ENCODE measurements at places on chromosomes 7 and 10.

GRCh38 chr7:46580766-46581165 lies 659.7 kb upstream of the IGFBP3 start:
- no peak for DNase-seq

- no peak for DNase-seq
Measured at GRCh38 chr7:132575982-132576720, at the start of gene PLXNA4. PLXNA4 (minus strand) TSS chr7:132576470; CDS start chr7:132508693, 67,777 bp downstream.

DNA sequence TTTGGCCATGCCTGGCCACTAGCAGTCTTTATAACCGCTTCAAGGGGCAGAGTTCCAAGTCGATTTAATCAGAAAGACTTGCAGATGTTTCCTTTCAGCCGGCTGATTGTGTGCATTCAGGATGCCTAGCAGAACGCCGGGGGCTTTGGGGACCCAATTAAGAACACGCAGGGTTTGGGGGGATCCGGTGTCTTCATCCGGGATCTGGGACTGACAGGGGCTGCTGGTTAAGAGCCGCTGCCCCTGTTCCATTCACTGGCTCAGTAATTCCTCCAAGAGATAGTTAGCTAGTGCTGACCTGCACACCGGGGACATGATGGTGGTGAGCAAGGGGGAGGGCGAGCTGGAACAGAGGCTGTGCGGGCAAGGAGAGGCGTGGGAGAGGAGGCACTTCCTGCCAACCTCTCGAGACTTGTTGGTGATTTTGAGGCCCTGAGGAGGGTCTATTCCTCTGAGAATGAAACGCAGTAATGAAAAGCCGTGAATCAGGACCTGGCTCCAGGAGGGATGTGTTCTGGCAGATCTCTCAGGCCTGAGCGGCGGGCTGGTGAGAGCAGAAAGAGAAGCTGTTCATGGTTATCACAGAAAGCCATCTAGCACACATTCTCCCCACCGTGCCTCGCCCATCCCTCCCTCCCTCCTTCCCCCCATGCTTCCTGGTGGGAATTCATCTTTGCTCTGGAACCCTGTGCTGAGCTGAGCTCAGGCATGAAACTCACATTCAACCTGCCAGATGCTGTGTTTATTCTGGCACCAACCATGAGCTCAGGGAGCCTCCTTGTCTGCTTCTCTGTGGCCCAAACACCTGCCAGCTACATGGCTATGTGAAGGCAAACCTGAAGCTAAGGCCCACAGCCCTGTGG lies 152.0 kb downstream of the CCDC3 start:
- DNase-seq, result no peak

DNA sequence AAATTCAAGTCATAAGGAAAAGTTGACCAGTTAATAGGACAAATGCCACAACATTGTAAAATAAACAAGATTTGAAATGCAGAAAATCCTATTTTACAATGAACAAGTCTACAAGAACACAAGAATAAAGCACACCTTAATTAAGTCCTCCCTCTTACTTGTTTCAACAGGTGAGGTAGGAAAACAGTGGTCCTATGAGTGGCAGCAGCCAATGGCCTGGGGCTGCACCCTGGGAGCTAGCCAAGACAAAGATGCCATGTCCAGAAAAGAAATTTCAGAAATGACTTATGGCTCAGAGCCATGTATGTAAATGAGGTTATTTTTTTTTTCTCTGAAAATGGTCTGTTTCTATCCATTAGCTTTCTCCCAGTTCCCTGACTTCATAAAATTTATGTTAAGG lies 14.3 kb downstream of the KLLN start:
- no peak for DNase-seq

DNA sequence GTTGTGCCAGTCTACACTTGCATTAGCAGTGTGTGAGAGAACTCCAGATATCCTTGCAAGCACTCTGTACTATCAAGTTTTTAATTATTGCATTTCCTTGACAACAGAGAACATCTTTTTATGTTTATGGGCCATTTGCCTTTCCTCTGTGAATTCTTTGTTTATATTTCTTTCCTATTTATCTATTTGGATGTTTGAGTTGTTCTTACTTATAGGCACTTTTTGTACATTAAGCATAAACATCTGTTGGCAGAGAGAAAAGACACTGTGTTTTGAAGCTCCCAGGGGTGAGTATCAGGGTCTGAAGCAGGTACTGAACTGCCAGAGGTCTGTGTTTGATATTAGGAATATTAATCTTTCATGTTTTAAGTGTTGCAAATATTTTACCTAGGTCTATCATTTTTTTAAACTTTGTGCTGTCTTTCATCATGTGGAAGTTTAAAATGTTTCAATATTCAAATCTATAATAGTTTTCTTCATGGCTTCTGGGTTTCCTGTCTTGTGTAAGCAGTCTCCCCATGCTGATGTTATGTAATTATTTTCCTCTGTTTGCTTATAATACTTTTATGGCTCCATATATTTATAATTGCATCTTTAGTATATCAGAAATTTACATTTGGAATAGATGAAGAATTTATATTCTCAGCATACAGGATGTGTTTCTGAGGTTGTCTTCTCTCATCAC lies 17.7 kb upstream of the PDCD4 start:
- DNase-seq, result no peak

DNA sequence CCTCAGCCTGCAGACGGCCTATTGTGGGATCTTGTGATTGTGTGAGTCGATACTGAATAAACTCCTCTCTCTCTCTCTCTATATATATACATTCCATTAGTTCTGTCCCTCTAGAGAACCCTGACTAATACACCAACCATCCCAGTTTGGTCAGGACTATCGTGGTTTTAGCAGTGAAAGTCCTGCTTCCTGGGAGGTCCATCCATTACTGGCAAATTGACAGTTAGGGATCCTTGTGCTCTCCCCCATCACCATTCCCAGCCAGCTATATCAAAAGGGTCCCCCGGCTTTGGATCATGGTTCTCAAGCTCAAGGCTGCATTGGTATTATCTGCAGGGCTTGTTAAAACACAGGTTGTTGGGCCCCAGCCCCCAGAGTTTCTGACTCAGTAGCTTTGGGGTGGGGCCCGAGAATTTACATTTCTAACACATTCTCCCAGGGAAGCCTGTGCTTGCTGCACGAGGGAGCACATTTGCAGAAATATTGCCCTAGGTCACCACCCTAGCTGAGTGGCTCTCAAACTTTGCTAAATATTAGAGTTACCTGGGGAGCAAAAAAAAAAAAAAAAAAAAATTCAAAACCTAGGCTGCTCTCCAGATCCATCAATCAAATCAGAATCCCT lies 899.1 kb upstream of the AUTS2 start:
- DNase-seq, result no peak

DNA sequence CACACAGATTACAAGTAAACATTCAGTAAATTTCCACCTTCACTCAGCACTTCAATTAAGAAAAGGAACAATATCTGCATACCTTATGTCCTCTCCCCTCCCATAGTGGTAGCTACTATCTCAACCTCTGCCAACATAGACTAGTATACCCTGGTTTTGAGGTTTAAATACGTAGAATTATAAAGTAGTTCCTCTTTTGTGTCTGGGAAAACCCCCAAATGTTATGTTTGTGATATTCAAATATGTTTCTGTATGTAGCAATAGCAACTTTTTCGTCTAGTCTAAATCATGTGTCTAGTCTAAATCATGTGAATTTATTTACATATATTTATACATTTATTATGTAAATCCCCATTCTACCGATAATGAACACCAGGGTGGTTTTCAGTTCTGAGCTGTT lies 13.2 kb upstream of the CAMK2B start:
- no peak for DNase-seq

GRCh38 chr10:4780782-4781181 lies 45.2 kb upstream of the AKR1E2 start:
- no peak for DNase-seq

DNA sequence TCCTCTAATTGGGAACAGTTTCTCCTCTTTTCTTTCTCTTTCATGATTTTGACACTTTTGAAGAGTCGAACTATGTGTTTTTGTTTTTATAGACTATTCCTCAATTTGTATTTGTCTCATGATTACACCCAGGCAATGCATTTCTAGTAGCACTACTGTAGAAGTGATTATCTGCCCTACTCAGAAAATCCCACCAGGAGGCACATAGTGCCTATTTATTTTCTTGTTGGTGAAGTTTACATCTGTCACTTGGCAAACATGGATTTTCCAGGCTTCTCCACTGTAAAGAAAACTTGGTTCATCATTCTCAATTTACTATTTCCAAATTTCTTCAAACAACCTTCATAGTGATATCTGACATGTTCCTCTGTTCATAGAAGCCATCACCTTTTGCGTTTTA lies 893.9 kb downstream of the CCSER2 start:
- no peak for DNase-seq

GRCh38 chr7:139095194-139095659 lies 14.3 kb downstream of the ZC3HAV1 start:
- no peak for DNase-seq

- DNase-seq, result no peak
Measured at GRCh38 chr7:13802651-13803050, 186.8 kb downstream of the ETV1 start.

DNA sequence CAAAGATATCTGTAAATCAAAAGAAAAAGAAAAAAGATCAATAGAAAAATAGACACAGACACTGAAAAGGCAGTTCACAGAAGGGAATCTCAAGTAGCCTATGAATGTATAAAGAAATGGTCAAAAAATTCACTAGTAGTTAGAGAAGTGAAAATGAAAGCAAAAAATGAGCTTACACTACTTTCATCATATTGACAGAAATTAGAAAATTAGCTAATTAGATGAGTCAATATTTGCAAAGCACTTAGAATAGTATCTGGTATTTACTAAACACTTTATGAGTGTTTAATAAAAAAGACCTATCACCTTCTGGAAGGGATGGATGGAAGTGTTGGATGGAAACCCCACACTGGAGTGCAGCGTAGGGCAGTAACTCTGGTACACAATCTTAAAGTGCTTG lies 1.7 kb upstream of the CFAP58 start:
- no peak for DNase-seq

DNA sequence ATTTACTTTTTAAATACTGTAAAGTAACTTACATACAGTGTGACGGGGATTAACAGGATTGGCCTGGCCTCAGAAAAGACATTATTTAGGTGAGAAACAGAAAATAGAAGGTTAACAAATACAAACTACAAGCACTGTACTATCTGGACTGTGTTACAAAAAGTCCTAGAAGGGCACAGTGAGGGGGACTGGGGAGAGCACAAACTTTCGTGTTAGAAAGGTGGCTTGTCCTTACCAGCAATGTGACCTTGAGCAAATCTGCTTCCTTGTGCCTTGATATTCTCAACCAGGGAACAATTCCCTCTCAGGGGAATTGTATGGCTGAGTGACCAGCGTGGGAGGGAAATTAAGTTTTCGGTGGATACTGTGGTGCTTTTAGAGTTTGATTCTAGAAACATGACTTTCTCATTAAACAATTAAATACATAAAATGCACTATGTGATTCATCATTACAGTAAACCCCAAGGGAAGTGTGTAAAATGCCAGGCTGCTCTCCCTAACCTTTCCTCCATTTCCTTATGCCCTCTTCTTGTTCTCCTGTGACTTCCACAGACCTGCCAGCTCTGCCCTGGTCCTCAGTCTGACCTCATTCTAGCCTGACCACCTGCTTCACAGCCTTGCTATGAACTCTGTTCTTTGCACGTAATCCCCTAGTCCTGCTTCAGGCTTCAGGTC lies 57.7 kb downstream of the OSBPL3 start:
- DNase-seq, result peak; percentile 43

- no peak for DNase-seq
Measured at GRCh38 chr7:32937344-32938174, 19.7 kb upstream of the FKBP9 start.

- no peak for DNase-seq
Measured at GRCh38 chr7:92359801-92360200, 87.5 kb upstream of the GATAD1 start.

DNA sequence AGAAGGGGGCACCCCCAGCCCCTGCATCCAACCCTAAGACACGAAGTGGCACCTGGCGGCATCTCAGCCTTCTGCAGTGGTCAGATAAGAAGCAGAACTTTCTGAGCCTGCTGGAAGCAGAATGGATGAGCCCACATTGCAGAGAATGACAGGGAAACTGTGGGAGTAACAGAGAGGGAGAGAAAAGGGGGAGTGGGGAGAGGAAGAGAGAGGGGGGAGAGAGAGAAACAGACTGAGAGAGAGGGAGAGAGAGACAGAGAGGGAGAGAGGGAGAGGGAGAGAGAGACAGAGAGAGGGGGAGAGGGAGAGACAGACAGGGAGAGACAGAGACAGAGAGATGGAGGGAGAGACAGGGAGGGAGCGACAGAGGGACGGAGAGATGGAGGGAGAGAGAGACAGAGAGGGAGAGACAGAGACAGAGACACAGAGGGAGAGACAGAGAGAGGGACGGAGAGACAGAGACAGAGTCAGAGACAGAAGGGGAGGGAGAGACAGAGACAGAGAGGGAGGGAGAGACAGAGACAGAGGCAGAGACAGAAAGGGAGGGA lies 35.9 kb downstream of the MICALL2 start:
- no peak for DNase-seq

DNA sequence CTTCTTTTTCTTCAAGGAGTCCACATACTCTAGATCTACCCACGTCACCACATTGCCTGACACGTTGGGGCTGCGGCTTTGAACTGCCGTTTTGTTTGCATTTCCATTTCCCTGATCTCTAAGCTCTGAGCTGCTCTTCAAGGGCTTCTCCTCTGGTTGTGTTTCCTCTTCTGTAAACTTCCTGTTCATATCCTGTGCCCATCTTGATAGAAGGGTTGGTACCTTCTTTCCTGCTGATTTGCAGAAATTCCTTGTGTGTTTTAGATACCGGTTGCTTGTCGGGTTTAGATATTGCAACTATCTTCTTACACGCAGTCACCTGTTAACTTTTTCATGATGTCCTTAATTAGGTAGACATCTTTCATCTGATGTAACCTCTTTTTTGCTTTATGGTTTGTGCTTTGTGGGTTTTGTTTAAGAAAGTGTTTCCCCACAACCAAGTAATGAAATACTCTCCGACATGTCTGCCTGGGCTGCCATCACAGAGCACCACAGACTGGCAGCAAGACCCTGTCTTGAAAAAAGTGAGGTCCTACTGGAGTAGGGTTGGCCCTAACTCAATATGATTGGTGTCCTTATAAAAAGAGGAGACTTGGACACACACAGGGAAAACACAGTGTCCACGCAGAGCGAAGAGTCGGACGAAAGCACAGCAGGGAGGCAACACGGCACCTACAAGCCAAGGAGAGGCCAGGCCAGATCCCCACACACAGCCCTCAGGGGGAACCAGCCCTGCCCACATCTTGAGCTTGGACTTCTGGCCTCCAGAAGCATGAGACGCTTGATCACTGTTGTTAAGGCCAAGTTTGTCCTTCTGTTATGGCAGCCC lies 99.1 kb upstream of the PDGFA start:
- no peak for DNase-seq

- DNase-seq, result no peak
Measured at GRCh38 chr7:152076324-152076821, 50.9 kb downstream of the GALNT11 start.

DNA sequence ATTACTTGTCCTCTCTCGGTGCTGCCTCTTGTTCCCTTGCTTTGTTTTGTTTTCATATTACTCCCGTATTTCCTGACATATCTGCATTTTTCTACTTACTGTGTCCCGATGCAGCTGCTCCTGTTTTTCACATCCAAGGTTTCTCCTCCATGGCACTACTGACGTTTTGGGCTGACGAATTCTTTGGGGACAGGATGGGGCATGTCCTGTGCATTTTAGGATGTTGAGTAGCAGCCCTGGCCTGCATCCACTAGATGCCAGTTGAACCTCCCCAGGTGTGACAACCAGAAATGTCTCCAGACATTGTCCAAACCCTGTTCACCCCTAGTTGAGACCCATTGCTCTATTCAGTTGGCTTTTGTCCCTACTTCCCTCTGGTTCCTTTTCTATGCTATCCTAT lies 12.4 kb downstream of the ZNF789 start:
- DNase-seq, result no peak
